Cardiac septum (tissue), 1 donor: ENCODE measurements at places on chromosomes 7 and 10. TPM values are rescaled to one million over a fixed set of nuclear protein-coding genes. Genes with fewer than 3 reads are reported as not detected.

Gene PLAU
- 15.3 TPM for total RNA-seq

Gene OR13A1
- not detected for total RNA-seq

Gene NKX2-3
- not detected for total RNA-seq

Gene UBTD1
- 25.5 TPM for total RNA-seq
